ENCODE measurements at places on chromosomes 5 and 9.

- DNase-seq: no peak
Observed at GRCh38 chr5:113167985-113168384, 191.4 kb downstream of the DCP2 start.

- no peak for DNase-seq
Observed at GRCh38 chr9:117815315-117815714, 111.1 kb downstream of the TLR4 start.

DNA sequence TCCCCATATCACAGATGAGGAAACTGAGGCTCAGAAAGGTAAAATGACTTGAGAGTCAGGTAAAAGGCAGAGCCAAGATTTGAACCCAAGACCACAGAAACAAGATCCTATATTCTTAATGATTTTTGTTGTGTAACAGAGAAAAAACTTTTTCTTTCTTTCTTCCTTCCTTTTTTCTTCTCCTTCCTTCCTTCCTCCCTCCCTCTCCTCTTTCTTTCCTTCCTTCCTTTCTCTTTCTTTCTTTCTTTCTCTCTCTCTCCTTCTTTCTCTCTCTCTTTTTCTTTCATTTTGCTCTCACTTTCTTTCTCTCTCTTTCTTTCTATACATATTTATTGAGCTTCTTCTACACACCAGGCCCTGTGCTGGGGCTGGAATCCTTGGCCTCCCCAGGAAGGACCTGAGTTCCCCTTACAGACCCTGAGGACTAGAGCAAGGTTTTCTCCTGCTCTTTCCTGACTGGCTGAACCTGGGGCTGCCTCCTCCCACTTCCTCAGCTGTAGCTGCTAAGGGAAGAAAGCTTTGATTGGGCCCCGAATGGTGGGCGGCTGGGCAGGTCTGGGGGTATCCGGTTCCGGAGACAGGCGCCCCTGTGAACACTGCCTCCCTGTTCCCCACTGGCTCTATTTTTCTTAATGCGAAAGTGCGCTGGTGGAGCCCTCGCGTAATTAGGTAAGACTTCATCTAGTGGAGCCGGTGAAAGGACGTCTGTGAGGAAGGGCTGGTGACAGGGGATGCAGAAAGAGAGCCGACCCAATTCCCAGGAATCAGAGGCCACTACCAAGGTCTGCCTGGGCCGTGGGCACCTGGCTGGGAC, 27.4 kb upstream of the KIF12 start:
- DNase-seq: no peak

DNA sequence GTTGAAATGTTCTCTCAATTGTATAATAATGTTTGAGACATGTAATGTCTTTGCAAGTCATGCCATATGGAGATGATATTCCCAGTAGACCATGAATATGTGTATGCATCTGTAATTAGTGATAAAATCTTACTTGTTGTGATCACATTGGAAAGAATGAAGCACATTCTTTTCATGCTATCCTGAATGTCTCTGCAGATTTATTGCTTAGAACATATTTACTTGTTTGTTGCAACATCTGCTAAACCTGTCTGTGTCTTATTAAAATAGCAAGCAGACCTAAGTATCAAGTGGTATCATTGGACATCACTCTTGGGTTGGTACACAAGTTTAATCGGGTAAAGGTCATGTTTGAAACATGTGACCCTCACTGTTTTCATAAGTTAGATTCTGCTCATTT, 265.5 kb upstream of the CD180 start:
- DNase-seq: no peak

DNA sequence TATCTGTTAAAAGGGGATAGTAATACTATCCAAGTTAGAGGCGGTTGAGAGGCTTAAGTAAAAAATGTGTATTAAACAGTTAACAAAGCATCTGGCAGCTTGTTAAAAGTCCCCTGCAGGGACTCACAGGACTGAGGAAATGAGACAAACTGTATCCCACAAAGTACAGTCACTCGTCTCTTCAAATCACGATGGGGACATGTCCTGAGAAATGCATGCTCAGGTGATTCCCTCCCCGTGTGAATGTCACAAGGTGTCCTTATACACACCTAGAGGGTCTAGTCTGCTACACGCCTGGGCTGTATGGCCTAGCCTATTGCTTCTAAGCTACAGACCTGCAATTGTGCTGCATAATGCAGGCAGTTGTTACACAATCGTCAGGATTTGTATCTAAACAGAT, 237.0 kb downstream of the IRX2 start:
- no peak for DNase-seq

DNA sequence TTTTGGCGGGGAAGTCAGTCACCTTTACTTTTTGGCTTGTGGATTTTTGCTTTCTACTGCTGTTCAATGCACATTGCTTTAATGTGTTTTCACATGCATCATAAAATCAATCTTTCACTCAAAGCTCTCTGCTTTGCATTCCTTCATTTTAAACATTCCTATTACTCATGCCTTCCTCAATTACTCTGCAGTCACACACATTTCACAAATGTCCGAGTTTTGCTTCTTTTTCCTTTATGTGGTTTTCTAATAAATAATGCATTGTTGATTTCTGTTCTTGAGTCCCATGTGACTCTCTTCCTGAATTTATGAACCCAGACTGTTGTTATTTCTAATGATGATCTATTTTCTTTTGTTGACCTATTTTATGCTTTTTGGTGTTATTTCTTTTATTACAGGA, 82.3 kb upstream of the EPB41L4B start:
- no peak for DNase-seq

DNA sequence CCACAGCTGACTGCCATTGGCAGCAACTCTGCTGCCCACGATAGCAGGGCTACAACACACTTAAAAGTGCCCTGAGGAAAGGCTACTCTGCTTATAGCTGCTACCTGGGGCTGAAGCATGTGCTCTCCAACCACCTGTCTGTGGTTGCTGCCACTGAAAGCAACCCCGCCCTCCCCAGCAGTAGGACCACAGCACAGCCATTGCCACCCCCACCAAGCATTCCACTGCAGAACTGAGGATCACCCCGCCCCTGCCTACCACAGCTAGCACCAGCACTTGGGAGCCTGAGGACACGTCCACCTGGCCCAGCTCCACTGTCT, 85.8 kb downstream of the LPAR1 start:
- DNase-seq: no peak

DNA sequence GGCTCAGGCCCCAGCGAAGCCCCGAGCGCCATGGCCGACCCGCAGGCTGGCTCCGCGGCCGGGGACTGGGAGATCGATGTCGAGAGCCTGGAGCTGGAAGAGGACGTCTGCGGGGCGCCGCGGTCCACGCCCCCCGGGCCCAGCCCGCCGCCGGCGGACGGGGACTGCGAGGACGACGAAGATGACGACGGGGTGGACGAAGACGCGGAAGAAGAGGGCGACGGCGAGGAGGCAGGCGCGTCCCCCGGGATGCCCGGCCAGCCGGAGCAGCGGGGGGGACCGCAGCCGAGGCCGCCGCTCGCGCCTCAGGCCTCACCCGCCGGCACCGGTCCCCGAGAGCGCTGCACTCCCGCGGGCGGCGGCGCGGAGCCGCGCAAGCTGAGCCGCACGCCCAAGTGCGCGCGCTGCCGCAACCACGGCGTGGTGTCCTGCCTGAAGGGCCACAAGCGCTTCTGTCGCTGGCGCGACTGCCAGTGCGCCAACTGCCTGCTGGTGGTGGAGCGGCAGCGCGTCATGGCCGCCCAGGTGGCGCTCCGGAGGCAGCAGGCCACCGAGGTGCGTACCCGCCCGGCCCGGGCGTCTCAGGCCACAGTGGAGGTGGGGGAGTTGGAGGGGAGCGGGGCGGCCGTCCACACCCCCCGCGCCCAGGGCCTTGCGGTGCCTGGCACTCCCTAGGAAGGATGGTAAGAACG, 1.6 kb downstream of the DMRT2 start:
- DNase-seq: no peak

- DNase-seq: no peak
Observed at GRCh38 chr9:89449261-89449671, 48.6 kb downstream of the SEMA4D start.

DNA sequence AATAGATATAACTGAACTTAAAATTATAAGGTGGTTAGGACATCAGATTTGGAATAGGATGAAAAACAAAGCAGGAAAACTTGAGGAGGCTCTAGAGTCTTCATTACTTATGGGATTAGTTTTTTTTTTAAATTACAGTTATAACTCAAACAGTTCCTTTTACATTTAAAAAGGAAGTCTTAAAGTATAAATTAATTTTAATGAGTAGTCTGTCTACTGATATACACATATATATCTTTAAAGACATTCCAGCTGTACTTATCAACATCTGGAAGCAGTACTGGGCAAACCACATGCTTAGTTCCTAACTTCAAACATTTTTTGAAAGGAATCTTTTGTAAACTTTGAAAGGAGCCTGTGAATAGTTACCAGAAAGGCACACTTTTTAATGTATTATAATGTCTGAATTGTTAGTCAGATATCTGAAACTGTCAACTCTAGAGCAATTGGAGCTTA, 6.0 kb downstream of the ACTBL2 start:
- DNase-seq: no peak

GRCh38 chr5:6432206-6432605, 16.5 kb upstream of the UBE2QL1 start:
- DNase-seq: no peak

DNA sequence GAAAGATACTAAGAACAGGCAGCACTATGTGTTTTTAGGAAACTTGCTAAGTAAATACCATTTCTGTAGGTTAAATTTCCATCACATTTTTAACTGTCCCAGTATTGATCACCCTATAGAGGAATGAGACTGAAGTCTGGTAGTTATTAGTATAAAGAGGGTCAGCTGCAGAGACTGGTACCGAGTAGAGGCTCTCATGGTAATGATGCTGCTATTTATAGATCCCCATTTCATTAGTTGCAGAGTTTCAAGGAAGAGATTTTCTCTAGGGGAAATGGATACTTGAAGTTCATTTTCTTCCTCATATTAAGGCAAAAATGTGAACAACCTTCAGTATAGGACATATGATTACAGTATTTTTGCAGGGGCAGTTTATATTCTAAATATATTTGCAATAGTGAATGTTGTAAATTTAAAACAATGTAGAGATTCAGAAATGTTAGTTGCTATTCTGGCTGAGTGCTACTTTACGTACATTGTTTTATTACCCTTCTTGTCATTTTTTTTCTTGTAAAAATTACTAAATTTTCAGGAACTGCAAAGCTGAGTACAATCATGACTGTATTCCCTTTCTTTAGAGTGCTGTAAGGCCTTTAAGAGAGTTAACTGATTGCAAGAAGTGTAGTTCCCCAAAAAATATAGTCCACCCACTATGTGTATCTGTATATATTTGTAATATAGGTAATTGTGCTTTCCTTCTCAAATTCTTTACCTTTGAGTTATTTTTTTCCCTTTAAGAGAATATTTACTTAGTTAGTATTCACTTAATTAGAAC, 14.7 kb downstream of the PBX3 start:
- DNase-seq: no peak

DNA sequence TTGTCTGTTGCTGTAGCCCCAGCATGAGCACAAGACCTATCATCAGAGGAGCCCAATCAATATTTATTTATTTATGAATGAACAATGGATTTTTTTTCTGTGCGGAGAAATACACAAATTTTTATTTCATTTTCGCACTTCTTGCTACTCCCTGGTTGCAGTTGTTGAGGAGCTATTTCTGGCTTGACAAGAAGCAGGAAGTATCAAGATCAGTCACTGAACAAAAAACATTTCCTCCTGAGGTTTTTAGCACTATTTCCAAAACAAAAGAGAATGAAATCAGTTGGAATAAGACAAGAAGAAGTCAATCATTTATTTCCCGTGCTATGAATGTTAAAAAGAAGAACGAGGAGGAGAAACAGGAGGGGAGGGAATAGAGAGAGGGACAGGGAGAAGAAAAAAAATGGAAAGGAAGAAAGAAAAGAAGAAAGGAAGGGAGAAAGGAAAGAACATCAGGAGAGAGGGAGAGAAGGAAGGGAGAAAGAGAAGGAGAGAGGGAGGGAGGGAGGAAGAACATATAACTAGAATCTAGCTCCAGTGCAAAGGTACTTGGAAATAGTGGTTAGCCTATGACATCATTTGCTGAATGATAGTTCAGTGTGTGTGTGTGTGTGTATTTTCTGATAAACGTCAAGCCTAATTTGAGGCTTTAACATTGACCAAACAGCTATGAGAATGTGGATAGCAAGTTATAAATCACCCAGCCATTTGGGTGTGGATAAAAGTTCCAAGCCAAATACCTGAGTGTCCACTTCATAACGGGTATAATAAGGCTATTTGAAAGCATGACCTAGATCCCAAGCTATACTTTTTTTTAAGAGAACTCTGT, 586.0 kb downstream of the EBF1 start:
- no peak for DNase-seq

- no peak for DNase-seq
Observed at GRCh38 chr9:76620581-76620980, 143.7 kb upstream of the PCA3 start.

DNA sequence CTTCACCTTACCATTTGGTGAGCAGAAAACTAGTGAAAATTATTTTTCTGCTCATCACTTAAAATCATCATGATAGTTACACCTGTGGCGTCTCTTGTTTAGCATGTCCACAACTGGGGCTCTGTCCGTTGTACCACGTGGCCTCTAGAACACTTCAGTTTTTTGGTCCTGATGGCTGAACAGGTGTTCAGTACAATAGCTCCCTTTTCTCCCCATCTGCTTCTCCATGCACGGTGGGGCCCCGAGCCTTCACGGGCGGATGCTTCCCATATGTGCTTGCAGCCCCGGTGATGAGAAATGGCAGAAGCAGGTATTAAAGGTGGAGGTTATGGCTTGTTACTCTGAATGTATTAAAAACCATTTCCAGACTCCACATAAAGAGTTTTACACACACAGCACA, 304.1 kb downstream of the CWC27 start:
- no peak for DNase-seq

GRCh38 chr9:16901590-16901989, 31.1 kb upstream of the BNC2 start:
- no peak for DNase-seq

DNA sequence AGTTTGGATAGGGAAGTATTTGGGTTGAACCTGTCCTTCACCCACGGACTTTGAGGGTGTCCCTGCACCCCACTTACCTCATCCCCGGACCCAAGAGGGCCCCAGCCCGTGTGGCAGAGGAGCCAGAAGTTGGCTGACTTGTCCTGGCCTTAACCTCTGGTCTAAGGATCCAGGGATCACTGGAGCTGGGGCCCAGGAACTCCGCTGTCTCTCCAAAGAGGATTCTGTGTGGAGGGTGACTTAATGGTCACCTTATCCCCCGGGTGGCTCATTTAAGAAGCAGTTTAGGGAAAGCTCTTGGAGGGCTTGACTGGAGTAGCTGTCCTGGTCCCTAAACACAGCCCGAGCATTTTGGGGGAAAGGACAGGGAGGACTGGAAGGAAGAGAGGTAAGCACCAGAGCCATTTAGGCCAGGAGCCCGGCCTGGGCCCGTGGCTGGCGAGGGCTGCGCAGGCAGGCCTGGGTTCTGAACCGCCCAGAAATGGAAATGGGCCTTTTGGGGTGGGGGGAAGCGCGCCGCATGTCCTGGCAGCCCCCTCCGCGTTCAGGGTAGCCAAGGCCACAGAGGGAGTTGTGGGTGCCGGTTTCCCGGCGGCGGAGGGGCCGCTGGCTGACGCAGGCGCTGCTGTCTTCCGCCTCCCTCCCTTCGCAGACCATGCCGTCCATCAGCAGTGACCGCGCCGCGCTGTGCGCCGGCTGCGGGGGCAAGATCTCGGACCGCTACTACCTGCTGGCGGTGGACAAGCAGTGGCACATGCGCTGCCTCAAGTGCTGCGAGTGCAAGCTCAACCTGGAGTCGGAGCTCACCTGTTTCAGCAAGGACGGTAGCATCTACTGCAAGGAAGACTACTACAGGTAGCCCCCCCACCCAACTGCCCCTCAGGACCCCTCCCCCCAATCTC, 2.0 kb downstream of the LHX2 start:
- no peak for DNase-seq

All from stimulated activated CD4-positive, alpha-beta T cell treated with anti-CD3 and anti-CD28 coated beads, Interleukin-15, amount 100 ng/mL, for 48 hours (primary cell).